ENCODE measurements at places on chromosomes 16 and 17.
A peak's percentile ranks its signal among the peaks of the same experiment; 100 is the strongest.

DNA sequence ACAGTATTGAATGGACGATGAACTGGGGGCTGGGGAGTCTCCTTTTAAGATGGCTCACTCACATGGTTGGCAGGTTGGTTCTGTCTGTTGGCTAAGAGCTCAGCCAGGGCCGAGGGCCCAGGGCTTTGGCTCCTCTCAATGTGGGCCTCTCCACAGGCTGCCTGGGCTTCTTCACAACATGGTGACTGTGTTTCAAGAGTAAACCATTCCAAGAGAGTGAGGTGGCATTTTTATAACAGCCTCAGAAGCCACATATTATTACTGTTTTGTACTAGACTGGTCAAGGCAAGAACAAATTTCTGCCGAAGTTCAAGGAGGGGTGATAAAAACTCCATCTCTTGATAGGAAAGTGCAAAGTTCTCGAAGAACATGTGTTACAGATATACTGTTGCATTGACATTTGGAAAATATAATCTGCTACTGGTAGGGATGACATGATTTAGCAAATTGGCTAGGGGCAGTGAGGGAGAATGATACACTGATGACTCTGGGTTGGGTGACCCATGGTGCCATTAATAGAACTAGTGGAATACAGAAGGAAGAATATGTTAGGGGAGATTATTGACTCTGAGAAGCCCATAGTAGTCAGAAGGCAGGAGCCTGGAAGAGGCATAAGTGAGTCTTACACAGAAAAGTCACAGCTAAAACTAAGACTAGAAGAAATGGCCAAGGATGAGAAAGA is 13.7 kb downstream of the KRABD2 start:
- DNase-seq, result no peak

DNA sequence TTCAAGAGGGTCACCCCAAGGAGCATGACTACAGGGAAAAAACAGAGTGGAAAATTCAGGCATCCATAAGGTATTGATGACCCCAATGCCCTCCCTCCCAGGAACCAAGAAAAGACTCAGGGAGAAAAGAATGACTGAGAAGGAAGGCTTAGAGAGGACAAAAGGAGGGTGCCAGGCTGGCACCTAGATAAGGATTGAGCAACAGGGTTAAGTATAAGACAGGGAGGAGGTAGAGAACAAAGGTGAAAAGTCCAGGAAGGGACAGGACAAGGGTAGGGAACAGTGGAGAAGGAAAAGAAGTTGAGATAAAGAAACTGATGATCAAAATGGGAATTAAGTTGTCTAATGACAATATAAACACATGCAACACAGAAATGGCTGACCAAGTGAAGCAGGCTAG is 2.5 kb downstream of the SLC35B1 start:
- DNase-seq, result no peak

- no peak for DNase-seq
These were observed 107.7 kb downstream of the SEC14L1 start for GRCh38 chr17:77248216-77249114.

GRCh38 chr17:73179387-73179786 is 13.5 kb upstream of the COG1 start:
- no peak for DNase-seq

- DNase-seq, result no peak
These were observed 10.0 kb upstream of the MYCBPAP start for GRCh38 chr17:50498021-50498874.

- no peak for DNase-seq
These were observed 2.4 kb downstream of the TPPP3 start for GRCh38 chr16:67390816-67391423.

DNA sequence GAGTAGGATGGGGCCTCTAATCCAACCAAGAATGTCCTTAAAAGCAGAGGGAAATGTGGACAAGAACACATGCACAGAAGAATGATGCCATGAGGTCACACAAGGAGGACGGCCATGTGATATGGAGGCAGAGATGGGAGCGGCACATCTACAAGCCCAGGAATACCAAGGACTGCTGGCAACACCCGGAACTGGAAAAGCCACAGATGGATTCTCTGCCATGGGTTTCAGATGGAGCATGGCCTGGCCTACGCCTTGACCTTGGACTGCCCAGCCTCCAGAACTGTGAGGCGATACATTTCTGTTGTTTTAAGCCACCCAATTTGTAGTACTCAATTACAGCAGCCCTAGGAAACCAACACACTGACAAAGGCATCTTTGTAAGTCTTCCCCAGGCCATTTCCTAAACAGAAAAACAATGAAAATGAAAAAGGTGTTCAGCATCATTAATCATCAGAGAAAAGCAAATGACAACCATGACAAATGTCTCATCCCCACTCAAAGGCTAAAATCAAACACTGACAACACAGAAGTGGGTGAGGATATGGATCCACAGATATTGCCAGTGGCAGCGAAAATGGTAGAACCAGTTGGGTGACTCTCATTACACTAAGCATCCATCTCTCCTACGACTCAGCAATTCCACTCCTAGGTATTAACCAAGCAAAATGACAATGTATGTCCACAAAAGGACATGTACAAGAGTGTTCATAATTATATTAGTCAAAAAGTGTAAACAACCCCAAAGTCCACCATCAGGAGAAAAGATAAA is 76.9 kb upstream of the CNEP1R1 start:
- no peak for DNase-seq

DNA sequence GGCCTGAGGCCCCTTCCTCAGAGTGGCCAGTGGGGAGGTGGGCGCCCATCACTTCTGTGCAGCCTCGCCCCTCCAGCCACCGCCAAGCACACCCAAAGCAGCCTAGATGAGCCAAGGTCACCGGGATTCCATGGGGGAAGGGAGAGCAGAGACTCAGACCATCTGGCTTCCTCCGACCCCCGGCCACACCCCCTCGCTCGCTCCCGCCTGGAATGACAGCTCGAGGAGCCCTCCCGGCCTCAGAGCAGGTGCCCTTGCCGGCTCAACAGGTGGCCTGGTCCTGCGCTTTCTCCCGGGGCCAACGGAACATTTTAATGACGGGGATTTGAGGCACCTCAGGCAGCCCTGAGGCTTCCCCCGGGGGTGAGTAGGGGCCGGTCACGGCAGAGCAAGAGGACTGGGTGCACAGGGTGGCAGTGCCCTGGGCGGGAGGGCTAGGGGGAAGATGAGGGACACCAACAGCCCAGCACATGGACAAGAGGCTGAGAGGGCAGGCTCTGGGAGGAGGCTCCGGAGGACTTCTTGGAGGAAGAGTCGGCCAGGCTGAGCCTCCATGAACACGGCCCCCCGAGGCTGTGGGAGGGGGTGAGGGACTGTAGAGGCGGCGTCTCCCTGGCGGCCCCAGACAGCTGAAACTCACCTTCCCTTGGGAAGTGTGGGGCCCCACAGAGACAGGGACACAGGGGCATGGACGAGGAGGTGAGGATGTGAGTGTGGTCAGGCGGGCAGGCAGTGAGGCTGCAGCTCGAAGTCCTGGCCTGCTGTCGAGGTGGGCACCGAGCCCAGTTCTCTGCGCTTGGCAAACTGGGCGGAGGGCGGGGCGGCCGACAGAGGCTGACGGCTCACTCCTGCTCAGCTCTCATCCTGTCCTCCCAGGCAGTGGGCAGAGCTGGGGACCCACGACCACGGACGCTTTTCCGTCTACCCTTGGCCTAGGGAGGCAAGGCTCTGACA is 12.5 kb upstream of the C1QTNF8 start:
- DNase-seq, result no peak

GRCh38 chr17:57662644-57663308 is 82.3 kb downstream of the CCDC182 start:
- peak; percentile 25 for DNase-seq

GRCh38 chr17:40283662-40284061 is 4.0 kb upstream of the CDC6 start:
- DNase-seq, result no peak

DNA sequence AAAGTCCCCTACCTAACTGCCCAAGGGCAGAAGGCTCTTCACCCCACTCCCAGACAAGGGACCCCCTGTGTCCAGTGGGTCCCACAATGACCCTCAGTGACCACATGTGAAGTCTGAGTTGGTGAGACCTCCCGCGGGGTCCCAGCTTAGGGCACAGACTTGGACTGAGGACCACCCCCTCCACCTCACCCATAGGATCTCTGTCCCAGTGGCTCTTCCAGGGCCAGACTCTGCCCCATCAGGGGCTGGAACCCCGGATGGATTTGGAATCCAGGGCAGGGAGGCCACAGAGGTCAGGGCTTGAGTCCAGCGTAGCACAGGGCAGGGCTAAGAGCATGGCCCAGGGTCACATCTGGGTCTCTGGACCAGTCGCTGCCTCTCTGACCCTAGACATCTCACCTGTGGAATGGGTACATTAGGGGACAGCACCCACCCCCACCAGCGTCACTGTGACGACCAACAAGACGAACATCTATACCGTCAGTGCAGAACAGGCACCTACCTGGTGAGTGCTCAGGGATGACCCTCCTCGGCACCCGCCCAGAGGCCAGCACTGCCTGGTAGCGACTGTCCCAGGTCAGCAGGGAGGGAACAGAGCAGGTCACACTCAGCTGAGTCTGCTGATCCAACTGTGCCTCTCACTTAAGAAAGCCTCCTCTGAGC is 37.7 kb downstream of the TNFRSF13B start:
- no peak for DNase-seq

- peak; percentile 55 for DNase-seq
These were observed 5.8 kb upstream of the CBX4 start for GRCh38 chr17:79844869-79845600.

DNA sequence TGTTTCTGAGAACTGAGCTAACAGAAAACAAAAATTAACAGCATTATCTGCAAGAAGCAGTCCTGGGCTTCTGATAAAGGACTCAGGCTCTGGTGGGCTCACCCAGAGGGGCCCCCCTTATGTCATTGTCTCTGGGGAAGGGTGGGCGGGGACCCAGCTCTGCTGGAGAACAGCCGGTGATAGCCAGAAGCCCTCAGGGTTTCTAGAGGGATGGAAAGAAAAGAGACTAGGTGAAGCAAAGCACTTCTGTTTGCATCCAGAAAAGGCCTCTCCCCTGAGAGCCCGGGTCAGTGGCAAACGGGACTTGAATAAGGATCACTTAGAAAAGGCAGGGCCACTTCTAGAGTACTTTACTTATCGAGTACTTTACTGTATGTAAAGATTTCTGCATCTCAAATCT is 7.0 kb upstream of the CDC42EP4 start:
- no peak for DNase-seq

DNA sequence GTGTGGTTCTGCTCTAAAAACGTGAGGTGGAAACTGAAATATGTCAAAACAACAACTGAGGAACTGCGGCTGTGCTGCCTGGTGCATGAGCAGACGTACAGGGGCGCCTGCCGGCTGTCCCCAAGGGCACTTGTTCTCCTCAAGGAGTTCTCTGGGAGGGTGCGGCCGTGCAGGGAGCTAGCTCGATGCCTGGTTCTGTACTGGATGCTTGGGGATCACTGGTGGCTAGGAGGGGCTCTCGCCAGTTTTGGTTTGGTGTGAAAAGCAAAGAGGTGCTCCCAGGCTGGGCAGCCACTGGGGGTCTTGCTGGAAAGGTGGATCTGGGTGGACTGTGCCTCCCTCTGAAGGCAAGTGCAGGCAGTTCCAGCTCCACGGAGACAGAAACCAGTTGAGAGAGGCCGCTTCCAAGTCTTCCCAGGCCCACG is 41.9 kb upstream of the ATP2A3 start:
- DNase-seq, result no peak

- DNase-seq, result no peak
These were observed 30.1 kb downstream of the GPRC5B start for GRCh38 chr16:19854543-19854876.

GRCh38 chr17:61402978-61403800 is 3.5 kb downstream of the TBX2 start:
- DNase-seq, result no peak

DNA sequence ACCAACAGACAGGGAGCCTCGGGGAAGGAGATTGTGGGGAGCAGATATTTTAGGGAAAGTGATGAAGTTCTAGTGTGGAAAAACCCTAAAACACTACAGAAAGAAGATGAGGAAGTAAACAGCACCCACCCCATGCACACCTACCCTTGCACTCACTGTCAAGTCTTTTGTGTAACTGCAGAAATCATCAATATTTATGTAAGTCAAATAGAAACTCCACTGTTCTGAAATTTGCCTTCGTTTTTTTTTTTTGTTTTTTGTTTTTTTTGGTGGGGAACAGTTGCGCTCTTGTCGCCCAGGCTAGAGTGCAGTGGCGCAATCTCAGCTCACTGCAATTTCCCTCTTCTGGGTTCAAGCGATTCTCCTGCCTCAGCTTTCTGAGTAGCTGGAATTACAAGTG is 273.4 kb downstream of the CPPED1 start:
- no peak for DNase-seq

DNA sequence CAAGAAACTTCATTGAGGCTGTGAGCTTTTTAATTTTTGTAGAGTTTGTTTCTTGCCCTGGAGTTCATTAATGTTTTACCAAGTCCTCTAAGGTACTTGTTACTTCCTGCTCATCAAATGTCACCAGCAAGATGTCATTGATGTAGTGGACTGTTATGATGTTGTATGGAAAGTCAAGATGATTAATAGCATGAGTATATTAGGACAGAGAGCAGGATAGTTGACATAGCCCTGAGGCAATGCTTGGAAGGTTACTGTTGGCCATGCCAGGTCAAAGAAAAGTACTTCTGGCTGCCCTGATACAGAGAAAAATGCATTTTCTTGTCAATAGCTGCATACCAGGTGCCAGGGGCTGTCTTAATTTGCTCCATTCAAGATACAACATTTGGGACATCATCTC is 6.7 kb downstream of the KRTAP1-5 start:
- no peak for DNase-seq

GRCh38 chr17:46179375-46179999 is 13.7 kb downstream of the KANSL1 start:
- DNase-seq, result no peak

DNA sequence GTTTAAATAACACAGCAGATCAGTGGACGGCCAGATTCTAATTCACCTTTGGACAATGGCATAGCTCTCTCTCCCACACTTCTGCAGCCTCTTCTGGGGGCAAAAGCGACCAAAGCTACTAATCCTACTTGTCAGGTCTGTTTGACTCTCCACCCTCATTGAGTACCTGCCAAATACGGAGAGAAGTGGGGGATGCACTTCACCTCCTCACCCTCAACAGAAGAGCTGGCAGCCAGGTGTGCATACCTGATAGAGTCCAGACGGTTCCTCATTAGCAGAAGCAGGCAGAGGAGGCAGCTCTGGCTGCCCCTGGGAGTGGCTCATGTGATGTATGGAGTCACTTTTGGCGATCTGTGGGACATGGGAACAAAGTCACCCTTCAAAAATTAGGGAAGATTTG is 4.9 kb downstream of the DNAH3 start:
- no peak for DNase-seq

- DNase-seq, result no peak
These were observed 64.8 kb upstream of the KIFC3 start for GRCh38 chr16:57867000-57867561.

- no peak for DNase-seq
These were observed 110.9 kb upstream of the TOB1 start for GRCh38 chr17:50976951-50977472.

Measured in stimulated activated CD4-positive, alpha-beta T cell treated with anti-CD3 and anti-CD28 coated beads, Interleukin-12 subunit alpha, Interleukin-12 subunit beta, amount 100 ng/mL, for 4 hours (primary cell).